ENCODE measurements at places on chromosomes 6 and 20.

DNA sequence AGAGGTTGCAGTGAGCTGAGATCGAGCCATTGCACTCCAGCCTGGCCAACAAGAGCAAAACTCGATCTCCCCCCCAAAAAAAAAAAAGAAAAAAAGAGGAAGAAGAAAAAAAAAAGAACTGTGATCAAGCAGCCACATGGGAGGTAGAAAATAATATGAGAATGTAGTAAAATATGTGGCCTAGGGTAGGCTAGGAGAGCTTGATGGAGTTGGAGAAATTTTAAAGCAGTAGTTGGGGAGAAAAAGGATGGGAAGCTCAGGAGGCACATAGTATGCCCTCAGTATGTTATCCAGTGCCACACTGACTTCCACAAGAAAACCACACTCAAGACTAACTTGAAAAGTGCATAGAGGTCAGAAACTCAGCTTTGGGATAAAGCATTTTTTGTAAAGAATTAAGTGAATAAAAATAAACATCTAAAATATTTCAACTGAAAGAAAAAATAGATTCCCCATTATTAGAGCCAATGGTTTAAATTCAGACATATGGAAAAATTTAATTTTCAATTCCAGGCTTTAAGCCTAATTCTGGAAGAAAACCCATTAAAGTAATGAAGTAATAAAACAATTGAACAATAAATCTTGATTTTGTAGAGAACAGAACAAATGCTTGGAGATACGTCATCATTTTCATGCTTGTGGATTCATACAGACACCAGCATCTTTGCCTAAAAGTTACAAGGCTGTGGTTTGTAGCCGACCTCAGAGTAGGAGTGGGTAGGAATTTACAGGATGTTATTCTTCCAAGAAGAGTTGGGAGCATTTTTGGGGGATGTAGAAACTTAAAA is 34.7 kb downstream of the PLEKHG1 start:
- DNase-seq, result peak; percentile 27

DNA sequence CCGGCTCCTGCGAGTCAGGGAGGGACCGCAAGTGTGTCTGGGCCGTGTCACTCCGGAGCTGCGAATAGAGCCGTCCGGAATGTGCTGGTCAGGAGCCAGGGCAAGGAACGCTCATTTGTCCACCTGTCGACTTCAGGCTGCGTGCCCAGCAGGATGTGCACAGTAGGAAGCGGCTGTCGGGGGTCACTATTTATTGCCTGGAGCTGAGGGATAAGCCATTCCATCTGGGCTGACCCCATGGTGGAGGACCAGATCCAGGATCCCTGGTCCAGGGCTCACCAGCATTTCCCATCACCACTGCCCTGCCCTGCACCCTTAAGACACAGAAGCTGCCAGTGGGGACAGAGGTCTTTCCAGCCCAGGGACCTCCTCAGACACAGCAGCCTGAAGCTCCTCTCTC is 14.7 kb downstream of the NTSR1 start:
- no peak for DNase-seq

- no peak for DNase-seq
These were observed 102.7 kb downstream of the SLC22A3 start for GRCh38 chr6:160450849-160451248.

GRCh38 chr20:21090721-21091120 is 15.4 kb downstream of the LINC00237 start:
- DNase-seq, result no peak

GRCh38 chr6:90448836-90449235 is 138.0 kb downstream of the MAP3K7 start:
- DNase-seq, result no peak

DNA sequence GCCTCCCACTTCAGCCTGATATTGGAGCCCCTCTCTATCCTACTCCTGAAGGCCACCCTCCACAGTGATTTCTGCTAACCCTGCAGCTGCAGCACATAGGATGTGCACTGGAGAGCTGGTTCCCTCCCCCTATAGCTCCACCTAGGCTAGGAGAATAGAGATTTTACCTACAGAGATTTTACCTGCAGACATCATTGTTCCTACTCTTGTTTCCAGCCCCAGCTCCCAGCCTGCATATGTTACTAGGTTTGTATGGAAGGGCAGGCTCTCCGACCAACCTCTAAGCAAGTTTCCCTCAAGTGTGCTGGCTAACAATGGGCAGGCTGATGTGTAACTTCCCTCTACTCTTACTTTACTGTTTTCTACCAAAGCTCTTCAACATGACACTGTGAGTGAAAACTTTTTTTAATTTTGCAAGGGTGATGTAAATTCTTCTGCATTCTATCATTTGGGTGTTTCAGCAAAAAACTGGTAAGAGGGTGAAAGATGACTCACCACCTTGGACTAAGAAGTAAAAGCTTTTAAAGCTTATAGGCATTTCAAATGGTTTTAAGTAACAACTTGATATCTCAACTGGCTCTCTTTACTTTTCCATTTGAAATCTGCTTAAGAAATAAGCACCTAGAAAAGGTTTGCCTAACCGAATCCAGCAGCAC is 106.8 kb downstream of the CDK19 start:
- DNase-seq, result peak; percentile 53

DNA sequence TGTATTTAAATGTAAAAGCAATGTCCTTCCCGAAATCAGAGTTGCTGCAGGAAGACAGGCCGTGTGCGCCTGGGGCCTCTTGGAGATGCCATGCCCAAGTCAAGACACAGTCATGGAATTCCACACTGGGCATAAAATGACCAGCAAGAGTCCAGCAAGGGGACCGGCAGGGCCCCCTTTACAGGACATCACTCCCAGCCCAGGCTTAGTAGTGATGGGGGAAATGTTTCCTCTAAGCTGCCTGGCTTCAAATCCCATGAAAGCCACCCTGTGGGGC is 1.9 kb upstream of the PPP1R3G start:
- DNase-seq, result no peak

- DNase-seq, result peak; percentile 5
These were observed 4.8 kb upstream of the SMIM28 start for GRCh38 chr6:138372711-138373463.

- no peak for DNase-seq
These were observed 19.8 kb downstream of the XRN2 start for GRCh38 chr20:21322921-21323331.

DNA sequence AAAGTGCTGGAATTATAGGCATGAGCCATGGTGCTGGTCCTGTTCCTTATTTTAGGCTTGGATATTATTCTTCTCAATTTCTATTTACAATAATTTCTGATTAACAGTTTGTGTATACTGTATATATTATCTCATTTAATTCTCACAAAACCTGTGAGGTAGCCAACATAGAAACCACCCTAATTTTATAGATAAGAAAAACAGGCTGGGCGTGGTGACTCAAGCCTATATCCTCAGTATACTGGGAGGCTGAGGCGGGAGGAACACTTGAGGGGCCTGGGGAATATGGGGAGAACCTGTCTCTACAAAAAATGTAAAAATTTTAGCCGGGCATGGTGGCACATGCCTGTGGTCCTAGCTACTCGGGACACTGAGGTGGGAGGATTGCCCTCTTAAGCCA is 3.8 kb upstream of the AFG1L start:
- DNase-seq, result no peak

DNA sequence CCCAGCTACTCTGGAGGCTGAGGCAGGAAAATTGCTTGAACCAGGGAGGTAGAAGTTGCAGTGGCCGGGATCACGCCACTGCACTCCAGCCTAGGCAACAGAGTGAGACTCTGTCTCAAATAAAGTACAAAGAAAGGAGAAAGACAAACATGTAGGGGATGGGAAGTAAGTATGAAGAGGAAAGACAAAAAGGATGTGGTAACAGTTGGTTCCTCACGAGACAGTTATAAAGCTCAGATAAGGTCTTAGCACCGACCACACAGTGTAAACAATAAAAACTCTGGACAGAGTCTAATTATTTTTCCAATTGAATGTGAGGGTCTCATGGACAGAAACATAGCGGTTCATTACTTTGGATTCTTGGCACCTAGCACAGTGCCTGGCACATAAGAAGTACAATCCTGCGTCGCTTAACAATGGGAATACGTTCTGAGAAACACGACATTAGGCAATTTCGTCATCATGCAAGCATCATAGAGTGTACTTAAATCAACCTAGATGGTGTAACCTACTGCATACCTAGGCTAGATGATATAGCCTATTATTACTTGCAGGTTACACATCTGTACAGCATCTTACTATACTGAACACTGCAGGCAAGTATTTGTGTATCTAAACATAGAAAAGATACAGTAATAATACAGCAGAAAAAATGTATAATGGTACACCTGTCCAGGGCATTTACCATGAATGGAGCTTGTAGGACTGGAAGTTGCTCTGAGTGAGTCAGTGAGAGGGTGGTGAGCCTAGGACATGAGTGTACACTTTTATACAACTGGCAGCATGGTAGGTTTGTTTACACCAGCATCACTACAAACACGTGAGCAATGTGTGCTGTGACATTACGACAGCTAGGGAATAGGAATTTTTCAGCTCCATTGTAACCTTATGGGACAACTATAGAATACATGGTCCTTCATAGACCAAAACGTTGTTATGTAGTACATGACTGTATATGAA is 38.2 kb downstream of the MBOAT1 start:
- no peak for DNase-seq

DNA sequence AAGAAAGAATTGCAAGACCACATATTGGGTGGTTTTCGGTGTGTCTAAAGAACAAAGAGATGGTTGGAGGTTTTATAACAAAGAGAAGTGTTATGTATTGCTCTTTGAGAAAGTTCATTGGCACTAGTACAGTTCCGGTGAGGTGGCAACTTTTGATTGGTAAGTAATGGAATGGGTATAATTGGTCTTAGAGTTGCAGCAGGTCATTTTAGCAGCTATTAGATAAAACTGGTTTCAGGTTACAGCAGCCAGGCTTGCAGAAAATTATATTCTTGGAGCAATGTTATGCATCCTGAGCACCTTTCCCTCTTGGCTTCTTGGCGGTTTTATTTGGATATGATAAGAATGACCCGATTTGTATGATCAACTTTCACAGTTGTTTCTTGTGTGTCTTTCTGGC is 12.3 kb upstream of the SSTR4 start:
- no peak for DNase-seq

GRCh38 chr6:116876635-116877611 is at the start of gene RFX6:
Gene RFX6 (plus strand): TSS chr6:116877242. CDS start chr6:116877276, 34 bp downstream.
- peak; percentile 15 for DNase-seq

- DNase-seq, result no peak
These were observed 26.9 kb downstream of the ARMC2 start for GRCh38 chr6:108875161-108875555.

All from GM03348 (cell line).